ENCODE measurements at places on chromosomes 7 and 10.

GRCh38 chr7:131859147-131859821 is 302.9 kb upstream of the PODXL start:
- DNase-seq: peak; percentile 49

GRCh38 chr7:91293136-91293535 is 28.9 kb downstream of the FZD1 start:
- DNase-seq: no peak

- DNase-seq: peak; percentile 44
Observed at GRCh38 chr10:121096617-121097431, 245.7 kb downstream of the WDR11 start.

DNA sequence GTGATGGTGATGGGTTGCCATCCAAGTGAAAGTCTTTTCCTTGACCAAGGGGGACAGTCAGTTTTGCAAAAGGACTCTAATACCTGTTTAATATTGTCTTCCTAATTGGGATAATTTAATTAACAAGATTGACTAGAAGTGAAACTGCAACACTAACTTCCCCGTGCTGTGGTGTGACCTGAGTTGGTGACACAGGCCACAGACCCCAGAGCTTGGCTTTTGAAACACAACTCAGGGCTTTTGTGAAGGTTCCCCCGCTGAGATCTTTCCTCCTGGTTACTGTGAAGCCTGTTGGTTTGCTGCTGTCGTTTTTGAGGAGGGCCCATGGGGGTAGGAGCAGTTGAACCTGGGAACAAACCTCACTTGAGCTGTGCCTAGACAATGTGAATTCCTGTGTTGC is 6.9 kb downstream of the PPIF start:
- DNase-seq: no peak

DNA sequence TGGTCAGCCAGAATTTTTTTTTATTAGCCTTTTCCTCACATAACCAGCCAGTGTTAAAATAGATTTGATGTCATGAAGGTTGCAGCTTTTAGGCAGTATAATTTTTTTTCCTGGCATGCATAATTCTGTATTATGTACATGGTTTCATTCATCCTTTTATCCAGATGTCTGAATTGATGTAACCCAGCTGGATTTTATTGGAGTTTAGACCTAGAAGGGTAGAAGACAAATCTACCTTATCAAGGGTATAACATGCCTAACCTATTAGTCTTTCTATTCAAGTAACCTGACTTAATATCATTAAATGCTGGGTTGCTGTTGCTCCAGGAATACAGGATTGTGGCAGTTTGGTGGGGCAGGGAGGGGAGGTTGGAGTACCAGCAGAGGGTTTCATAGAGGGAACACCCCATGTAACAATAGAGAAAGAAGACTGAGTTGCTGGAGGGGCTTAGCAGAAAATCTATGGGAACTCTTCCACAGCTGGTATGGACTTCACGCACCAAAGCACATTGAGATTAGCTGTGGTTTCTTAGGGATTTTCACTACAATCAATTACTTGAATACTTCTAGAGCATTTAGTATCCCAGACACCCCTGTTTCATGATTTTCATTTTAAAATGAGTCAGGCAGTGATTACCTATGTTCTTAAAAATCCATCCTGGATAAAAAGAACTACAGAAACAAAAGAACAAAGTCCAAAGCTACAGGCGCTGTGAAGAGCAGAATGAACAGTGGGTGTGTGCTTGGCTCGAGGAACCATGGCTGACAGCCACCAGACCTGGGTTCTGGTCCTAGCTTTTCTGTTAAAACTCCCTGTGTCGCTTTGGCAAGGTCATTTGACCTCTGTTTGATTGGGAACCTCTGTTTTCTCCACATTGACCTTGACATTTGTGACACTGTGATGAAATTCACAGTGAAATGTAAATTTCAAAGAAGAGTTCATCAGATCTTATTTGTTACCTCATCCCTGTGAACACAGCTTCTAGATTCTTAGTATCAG is 93.5 kb downstream of the CREM start:
- no peak for DNase-seq
